A375 (cell line): ENCODE measurements at places on chromosomes 3 and 15. TPM values are rescaled to one million over a fixed set of nuclear protein-coding genes. Genes with fewer than 3 reads are reported as not detected.

The ADGRG7 gene
- not detected in 2 replicates for total RNA-seq

The CACNA1D gene
- 1.6 and 4.3 TPM in 2 replicates for total RNA-seq

The ANKDD1A gene
- 1.8 and 2.2 TPM in 2 replicates for total RNA-seq

The AVEN gene
- total RNA-seq, result 21.3 and 23.7 TPM in 2 replicates

The KLHL40 gene
- total RNA-seq, result not detected in 2 replicates

The GOLGA6A gene
- 2.4 TPM in 1 of 2 replicates, not detected in the other for total RNA-seq

The ISLR2 gene
- total RNA-seq, result 2.8 TPM in 1 of 2 replicates, not detected in the other

The GP5 gene
- not detected in 2 replicates for total RNA-seq

The C3orf70 gene
- total RNA-seq, result 1.3 and 1.9 TPM in 2 replicates

The EIF4E3 gene
- 0.15 and 1.6 TPM in 2 replicates for total RNA-seq

The GOLGA6L7 gene
- not detected in 2 replicates for total RNA-seq

The PLSCR2 gene
- total RNA-seq, result not detected in 2 replicates

The ATP11B gene
- 60.2 and 66.1 TPM in 2 replicates for total RNA-seq

The UTS2B gene
- not detected in 2 replicates for total RNA-seq

The GMNC gene
- not detected in 2 replicates for total RNA-seq

The RARB gene
- total RNA-seq, result 0.80 and 0.94 TPM in 2 replicates

The CCRL2 gene
- total RNA-seq, result not detected in 2 replicates

The ACP3 gene
- 0.24 and 0.60 TPM in 2 replicates for total RNA-seq

The CPLX3 gene
- 0.08 and 0.15 TPM in 2 replicates for total RNA-seq

The KAT2B gene
- 11.4 and 12.3 TPM in 2 replicates for total RNA-seq

The VEPH1 gene
- 5.7 and 10.0 TPM in 2 replicates for total RNA-seq

The PPARG gene
- 56.1 and 63.7 TPM in 2 replicates for total RNA-seq
